ENCODE measurements at places on chromosomes 7 and 10.

- DNase-seq = no peak
These were observed 243.1 kb upstream of the AOAH start for GRCh38 chr7:36967387-36967786.

- DNase-seq = no peak
These were observed 315.5 kb downstream of the RPS24 start for GRCh38 chr10:78349165-78349516.

- DNase-seq = no peak
These were observed 291.7 kb downstream of the DNAJB6 start for GRCh38 chr7:157628456-157628855.

GRCh38 chr10:83603708-83604107 is 535.6 kb upstream of the GHITM start:
- DNase-seq = no peak

GRCh38 chr7:52959878-52960660 is 75.4 kb upstream of the POM121L12 start:
- DNase-seq = no peak

GRCh38 chr10:59336632-59337031 is 25.7 kb downstream of the FAM13C start:
- no peak for DNase-seq

- DNase-seq = no peak
These were observed 34.8 kb upstream of the JAKMIP3 start for GRCh38 chr10:132030898-132031463.

- DNase-seq = peak; percentile 37
These were observed 4.0 kb upstream of the RBM28 start for GRCh38 chr7:128347647-128348097.

GRCh38 chr7:158492367-158492764 is 95.3 kb downstream of the PTPRN2 start:
- DNase-seq = no peak

DNA sequence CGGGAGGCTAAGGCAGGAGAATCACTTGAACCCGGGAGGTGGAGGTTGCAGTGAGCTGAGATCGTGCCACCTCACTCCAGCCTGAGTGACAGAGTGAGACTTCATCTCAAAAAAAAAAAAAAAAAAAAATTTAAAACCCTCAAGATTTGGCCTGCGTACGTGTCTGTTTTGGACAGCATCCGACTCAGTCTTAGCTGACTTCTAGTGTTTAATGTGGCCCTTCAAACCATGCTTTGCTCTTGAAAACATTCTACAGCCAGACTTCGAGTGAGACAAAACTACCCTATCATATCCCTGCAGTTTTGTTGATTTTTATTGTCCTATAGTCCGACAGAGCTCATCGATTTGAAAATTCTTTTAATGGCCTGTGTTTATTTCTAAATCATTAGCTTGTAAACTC is 227.1 kb upstream of the SH2B2 start:
- DNase-seq = no peak

- DNase-seq = no peak
These were observed 379.1 kb downstream of the ADRA2A start for GRCh38 chr10:111455776-111456426.

DNA sequence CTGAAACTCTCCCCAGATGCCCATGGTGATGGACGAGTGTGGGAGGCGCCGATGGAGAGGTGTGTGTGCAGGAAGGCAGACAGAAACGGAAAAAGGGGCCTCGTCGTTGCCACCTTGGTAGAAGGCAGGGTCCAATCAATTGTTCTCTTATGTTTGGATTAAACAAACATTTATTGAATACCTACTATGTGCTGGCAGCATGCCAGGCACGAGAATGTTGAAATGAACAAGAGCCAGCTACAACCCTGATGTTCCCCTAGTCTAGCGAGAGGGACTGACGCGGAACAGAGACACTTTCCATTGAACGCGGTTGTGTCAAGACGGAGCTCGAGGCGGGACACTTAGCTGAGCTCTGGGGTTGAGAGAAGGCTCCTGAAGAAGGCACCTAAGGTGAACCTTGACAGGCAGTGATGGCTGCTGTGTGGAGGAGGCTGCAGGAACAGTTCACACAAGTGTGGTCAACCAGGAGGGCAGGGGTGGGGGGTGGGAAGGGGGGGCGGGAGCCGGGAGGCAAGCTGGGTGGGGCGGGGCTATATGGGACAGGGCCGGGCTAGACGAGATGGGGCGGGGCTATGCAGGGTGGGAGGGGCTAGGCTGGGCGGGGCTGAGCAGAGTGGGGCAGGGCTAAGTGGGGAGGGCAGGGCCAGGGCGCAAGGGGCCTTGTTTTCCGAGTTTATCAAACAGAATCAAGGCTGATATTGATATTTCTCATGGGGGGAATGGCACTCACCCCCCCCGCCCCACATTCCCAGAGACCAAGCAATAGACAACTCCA is 181.0 kb downstream of the GATA3 start:
- no peak for DNase-seq

- DNase-seq = no peak
These were observed 200.4 kb upstream of the NFE2L3 start for GRCh38 chr7:25951414-25952260.

- DNase-seq = no peak
These were observed 241.5 kb upstream of the PTER start for GRCh38 chr10:16195178-16195769.

- DNase-seq = no peak
These were observed 380.8 kb upstream of the LRGUK start for GRCh38 chr7:133746305-133746704.

DNA sequence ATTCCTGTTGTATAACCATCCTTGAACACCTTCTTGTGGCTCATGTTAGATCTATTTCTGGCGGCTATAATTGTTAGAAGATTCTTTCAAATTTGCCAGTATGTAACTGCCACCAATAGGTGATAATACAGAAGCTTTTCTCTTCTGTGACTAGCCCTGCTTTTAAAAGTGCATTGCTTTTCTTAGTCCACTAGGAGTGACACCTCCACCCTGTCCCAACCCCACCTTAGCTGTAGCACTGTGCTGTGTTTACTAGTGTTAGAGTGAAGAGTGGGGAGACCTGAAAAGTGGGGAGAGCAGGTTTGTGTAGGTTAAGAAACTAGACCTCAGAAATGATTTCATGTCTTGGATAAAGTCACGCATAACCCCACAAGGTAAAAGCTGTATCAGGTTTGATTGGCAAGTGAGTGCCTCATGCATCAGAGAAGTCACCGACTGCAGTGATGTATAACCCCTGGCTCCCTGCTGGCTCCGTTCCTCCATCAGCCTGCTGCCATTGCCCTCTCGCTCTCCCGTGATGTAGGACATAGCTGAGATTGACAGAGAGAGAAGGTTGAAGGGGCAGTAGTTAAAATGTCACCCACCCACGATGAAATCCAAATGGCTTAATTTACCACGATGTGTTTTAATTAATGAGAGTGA is 12.5 kb downstream of the NPVF start:
- no peak for DNase-seq

GRCh38 chr7:20314198-20314597 is 16.5 kb upstream of the ITGB8 start:
- no peak for DNase-seq

DNA sequence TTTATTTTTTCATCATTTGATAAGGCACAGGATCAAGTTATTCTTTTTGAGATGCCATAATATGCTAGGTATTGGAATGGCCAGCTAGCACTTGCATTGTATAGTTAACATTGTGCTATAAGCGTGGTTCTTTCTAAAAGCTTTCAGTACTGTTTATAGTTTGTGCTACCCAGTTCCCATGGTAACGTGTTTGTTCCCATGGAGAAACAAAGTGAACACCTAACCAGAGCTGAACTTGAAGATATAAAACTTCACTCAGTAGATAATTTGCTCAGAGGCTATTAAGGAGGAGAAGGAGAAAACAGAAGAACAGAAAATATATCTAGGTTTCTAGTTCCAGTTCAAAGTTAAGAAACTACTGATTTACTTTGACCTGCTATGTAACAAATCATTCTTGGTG is 23.6 kb upstream of the ITGB8 start:
- no peak for DNase-seq

DNA sequence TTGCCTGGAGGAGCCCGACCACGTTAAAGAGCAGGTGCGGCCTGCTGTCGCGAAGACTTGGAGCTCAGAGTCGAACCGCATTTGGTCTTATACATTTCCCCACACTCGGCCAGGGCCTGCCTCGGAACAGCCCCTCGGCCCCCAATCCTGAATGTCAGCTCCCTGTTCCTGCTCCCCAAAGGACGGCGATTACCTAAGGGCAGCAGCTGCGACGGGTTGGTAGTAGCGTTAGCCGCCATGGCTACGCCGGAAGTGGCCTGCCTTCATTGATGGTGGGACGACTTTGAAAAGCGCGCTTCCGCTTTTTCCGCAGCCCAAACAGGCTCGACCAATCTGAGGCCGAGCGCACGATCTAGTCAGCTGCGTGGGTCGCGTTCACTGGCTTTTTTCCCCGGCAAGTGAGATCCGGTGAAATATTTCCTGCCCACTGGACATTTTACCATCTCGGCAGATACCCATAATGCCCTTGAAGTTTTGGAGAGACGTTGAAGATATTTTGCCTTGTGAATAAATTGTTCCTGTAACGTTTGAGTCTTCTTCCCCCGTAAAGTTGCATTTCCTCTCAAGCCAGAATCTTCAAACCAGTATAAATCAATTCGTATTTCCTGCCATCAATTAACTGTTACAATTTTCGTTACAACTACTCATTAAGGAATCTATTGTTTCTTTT is at the start of gene LSM5:
Gene LSM5, minus strand, starts transcription at position 254 of the 670 bp plus-strand sequence. Its CDS starts 15 bp downstream, at position 239.
- peak; percentile 85 for DNase-seq

- no peak for DNase-seq
These were observed 24.9 kb downstream of the SHTN1 start for GRCh38 chr10:116980041-116980440.

DNA sequence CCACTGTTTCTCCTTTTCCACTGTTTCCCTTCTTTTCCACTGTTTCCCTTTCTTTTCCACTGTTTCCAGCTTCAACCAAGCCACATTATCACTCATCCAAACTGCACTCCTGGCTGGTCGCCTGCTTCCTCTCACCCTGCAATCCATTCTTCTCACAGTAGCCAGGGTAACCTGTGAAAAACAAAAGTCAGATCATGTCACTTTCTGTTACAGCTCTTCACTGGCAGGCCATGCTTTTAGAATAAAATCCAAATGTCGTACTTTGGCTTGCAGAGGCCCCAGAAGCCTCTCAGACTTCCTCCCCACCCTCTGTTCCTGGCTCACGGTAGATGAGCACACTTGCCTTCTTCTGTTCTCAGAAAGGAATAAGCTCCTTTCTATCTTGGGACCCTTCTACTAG is 33.9 kb downstream of the STARD3NL start:
- peak; percentile 48 for DNase-seq

GRCh38 chr10:121511460-121511859 is 86.8 kb downstream of the FGFR2 start:
- no peak for DNase-seq

DNA sequence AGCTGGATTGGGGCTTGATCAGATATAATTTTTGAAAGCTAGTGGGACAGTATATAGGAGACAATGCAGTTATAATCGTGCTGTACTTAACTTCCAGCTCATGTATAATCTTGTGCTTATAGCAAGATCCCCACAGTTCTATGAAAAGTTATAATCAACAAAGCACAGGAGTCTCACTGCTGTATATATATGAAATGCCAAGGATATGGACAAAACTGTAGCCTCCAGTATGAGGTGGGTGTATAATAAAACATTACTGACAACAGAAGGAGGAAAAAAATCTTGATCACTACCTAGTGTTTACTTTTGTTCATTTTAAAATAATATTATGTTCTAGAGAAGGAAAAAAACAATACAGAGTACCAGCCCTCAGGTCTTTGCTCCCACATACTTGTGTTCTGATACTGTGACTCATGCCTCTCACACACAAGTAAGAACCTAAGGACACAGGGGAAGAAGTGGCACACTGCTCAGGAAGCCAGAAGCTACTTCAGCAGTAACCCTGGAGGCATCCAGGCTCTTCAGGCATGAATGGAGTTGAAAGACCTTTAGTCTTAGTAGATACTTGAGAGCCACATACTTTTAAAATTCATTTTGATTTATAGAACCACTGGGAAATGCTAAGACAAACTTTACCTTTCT is 265.7 kb upstream of the IMMP2L start:
- DNase-seq = no peak

DNA sequence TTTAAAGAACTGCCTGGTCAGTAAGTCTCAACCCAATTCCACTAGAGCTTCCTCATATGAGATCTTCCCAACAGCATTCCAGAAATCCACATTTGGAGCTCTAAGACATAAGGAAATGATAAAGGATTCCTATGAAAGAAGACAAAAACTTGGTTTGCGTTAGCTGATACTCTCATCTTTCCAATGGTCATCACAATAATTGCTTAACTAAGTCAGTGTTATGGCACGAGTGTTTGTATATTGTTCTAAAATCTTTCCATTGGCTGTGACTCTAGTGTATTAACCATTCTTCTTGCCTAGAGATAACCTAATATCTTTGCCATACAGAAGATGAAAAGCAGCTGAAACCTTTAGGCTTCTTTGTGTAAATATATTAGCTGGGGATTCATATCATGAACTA is 289.0 kb downstream of the SNX13 start:
- no peak for DNase-seq

- DNase-seq = no peak
These were observed 71.5 kb downstream of the ZNF92 start for GRCh38 chr7:65444899-65445823.

- no peak for DNase-seq
These were observed 6.1 kb downstream of the PTPRN2 start for GRCh38 chr7:158581440-158582088.

DNA sequence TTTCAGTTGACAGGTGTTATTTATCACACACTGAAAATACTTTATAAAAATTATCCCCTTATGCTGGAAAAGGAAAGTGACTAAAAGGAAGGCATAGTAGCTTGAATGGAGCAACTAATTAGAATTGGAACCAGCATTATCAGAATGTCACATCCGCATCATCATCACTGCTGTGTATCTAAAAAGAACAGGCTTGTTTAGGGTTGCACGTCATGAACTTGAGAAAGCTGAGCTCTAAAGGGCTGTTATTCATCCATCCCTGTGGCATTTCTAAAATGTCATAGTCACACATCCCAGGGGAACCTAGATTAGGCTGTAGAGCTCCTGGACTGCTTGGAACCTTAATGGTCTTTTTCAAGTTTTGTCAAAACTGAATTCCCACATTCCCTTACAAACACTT is 54.4 kb downstream of the KLHDC10 start:
- no peak for DNase-seq

GRCh38 chr7:33790746-33791145 is 114.6 kb upstream of the BMPER start:
- DNase-seq = no peak

DNA sequence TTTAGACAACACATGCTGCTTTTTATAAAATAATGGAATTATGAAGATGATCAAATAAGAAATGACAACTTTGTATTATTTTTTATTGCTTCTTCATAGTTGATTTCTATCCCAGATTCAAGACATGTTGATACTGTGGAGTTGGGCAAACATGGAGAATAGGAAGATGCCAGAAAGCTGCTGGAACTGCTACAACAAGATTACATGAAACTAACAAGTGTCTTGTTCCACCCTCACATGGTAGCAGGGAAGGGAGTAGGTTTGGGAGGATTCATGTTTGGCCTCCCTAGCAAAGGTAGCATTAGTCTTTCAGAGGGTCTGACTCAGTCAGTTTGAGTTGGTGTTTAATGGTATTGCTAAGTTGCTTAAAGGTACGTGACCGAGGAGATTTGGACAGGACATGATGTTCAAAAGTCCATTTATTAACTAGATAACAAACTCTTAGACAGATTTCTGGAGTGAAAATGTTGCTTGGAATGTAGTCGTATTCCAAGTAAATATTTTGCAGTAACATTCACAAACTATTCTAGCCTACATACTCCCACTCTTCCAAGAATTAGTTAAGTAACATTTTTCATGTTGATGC is 33.1 kb downstream of the PRR15 start:
- DNase-seq = no peak

All from bone marrow (tissue), 2 donors.